Stimulated activated CD8-positive, alpha-beta memory T cell treated with anti-CD3 and anti-CD28 coated beads, Interleukin-2, amount 100 ng/mL, for 1 hour (primary cell): ENCODE measurements at places on chromosomes 11 and 22.

GRCh38 chr22:36586852-36587251, 57.9 kb upstream of the EIF3D start:
- DNase-seq = no peak

GRCh38 chr11:59413646-59414045, 12.6 kb downstream of the OR5A2 start:
- DNase-seq = no peak

- peak; percentile 70 for DNase-seq
These were observed at the start of gene PRR5 for GRCh38 chr22:44701824-44702478. Gene PRR5, plus strand, starts transcription at chr22:44702204. Its CDS starts 271 bp downstream, at chr22:44702475.

GRCh38 chr11:134228625-134229024, 4.2 kb downstream of the VPS26B start:
- no peak for DNase-seq

DNA sequence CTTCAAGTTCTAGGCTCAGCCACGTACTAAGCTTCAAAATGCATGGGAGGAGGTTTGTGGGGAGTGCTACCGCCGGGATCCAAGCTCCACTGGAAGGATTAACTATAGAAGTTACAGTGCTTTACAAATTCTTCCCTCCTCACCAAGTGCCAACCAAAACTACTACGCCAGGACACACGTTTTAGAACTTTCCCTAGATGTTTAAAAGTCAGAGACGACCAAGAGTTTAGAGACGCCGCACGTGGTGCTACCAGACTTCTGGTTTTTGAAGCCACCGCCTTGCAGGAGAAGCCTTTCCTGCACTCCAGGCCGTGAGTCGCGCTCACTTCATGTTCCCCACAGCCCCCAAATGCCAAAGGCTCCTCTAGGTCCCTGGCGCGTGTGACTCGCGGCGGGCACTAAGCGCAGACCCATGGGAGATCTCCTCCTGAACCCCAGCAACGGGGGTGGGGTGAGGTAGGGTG, 734 bp downstream of the SNU13 start:
- DNase-seq = no peak

- DNase-seq = no peak
These were observed 127.4 kb downstream of the WT1 start for GRCh38 chr11:32307913-32308312.

- no peak for DNase-seq
These were observed 498.7 kb downstream of the METTL15 start for GRCh38 chr11:28606930-28607329.

DNA sequence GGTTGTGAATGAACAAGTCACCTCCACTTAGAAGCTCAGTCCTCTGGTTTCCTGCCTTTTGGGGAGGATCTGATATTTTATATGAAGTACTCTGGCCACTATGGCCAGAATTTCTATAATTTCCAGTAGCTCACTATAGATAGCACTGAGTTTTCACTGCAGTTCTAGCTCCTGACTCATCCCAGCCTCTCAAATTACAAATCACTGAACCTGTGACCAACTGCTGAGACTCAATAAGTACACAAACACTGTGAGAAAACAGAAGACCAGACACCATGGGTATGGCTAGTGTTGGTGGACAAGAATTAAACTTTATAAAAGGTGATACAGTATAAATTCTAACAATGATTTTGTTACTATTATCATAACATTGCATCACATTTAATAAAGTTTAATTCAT, 47.1 kb upstream of the UCP3 start:
- DNase-seq = no peak

DNA sequence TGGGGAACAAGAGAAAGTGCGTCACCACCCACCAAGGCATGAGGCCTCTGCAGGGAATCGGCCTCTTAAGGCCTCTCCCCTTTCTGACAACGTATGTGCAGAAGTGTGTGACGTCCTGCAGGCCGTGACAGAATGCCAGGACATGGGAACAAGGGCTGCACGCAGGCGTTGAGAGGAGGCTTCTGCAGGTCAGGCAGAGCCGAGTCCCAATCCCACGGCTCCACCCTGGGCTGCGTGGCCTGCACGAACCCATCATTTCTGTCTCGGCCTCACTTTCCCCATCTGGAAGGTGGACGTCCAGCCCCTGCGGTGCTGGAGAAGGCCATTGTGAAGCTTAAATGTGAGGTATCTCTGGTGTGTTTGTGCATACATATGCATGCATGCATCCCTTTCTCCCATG, 61.8 kb downstream of the SHANK2 start:
- DNase-seq = no peak

DNA sequence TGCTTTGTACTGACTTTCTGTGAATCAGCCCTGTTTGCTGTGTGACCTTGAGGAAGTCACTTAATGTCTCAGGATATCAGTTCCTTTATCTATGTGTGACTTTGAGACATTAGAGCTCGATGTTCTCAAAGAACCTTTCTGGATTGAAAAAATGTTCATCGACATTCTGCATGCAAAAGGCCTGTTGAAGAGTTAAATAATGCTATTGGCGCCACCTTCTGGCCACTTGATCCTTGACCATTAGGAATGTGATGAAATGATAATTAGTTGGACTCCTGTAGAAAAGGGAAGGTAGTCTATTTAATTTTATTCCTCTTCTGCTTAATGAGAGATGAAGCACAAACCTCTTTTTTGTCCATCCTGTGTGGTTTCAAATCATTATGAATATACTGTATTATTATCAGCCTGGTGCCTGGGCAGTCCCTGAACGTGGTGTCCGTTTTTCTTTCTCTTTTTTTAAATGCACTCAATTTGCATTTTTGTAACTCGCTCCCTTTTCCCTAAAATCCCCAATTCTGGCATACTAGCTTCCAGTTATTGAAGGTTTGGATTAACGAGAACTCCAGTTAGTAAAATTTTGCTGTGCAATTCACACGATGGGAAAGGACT, 20.7 kb downstream of the ELF5 start:
- DNase-seq = no peak

DNA sequence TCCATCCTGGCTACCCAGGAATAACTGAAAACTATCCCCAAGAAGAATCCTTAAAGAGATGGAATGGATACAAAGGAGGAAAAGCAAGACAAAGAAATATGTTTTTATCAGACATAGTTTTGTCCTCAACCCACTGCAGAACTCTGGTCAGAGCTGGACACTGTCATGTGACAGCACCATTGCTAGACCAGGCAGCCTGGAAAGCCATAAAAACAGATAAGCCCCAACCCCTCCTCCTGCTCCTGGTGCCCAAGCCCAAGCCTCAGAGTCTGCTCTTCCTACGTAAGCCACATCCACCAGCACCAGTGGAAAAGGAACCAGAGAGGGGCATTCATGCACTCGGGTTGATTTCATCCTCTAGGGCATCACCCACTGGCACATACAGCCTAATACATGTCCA, 116.9 kb downstream of the TRIM29 start:
- DNase-seq = no peak

- DNase-seq = peak; percentile 69
These were observed 799 bp downstream of the CCDC88B start for GRCh38 chr11:64340671-64341335.

- DNase-seq = no peak
These were observed 113.4 kb upstream of the TEAD1 start for GRCh38 chr11:12560861-12561260.

GRCh38 chr11:3920148-3920852, 64.8 kb downstream of the STIM1 start:
- peak; percentile 56 for DNase-seq

DNA sequence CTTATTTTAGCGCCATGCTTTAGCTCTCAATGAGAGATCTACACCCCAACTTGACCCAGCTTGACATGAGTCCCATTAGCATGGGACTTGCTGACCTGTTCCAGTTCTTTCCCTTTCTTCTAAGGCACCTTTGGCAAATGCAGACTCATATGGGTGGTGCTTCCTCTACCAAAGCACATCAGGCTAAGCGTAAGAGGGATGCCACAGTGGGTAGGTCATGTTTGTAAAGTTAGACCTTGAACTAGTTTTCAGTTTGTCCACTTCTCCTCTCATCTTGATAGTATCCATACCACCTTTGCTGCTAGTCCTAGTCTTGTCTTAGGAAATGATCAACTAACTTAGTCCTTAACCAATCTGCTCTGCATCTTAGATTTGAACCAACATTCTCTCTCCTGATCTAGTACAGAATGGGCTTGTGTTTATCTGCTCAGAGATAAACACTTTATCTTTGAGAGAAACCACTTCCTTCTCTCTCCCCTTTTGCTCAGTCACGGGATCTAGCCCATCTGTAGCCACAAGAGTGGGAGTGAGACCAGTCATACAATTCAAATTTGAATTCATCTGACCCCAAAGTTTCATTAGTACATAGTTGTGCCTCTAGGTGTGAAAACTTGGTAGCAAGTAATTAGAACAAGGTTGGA, 72.1 kb upstream of the CD44 start:
- DNase-seq = no peak

- no peak for DNase-seq
These were observed 694.8 kb upstream of the CCDC179 start for GRCh38 chr11:23555085-23555484.

DNA sequence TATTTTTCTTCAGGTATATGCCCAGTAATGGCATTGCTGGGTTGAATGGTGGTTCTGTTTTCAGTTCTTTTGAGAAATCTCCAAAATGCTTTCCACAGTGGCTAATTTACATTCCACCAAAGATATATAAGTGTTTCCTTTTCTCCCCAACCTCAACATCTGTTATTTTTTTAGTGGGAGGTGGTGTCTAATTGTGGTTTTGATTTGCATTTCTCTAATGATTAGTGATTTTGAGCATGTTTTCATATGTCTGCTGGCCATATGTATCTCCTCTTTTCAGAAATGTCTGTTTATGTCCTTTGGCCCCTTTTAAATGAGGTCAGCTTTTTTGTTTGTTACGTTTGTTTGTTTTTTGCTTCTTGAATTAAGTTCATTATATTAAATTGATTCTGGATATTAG, 760.2 kb downstream of the KCNA4 start:
- no peak for DNase-seq

- DNase-seq = no peak
These were observed 207.6 kb downstream of the BRD1 start for GRCh38 chr22:49620003-49620556.

- no peak for DNase-seq
These were observed 44.8 kb upstream of the TUB start for GRCh38 chr11:8036002-8036802.

DNA sequence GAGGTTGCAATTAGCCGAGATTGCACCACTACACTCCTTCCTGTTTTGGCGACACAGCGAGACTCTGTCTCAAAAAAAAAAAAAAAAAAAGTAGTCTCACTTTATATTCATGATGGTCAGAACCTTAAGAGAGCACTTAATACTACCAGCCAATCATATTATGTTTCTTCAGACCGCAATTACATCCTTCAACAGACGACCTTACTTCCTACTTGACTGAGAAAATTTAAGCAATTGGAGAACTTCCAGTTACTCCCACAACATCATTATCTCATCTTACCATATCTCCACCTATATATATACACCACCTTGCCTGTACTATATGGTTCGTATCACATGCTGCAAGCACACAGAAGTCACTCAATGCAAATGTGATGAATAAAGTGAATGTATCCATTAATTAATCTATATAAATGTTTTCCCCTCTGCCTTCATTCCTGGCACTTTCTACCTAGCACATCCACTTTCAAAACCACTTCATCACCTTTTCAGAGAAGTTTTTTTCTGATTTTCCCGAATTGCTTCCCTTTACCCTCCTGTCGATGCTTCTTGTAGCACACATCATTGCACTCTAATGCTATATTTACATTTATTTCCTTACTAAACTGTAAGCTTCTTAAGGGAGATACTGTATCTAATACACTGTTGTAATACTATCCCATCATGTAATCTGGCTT, 13.8 kb downstream of the ATP5MG start:
- no peak for DNase-seq

GRCh38 chr11:45736424-45736823, 68.5 kb upstream of the SLC35C1 start:
- no peak for DNase-seq

DNA sequence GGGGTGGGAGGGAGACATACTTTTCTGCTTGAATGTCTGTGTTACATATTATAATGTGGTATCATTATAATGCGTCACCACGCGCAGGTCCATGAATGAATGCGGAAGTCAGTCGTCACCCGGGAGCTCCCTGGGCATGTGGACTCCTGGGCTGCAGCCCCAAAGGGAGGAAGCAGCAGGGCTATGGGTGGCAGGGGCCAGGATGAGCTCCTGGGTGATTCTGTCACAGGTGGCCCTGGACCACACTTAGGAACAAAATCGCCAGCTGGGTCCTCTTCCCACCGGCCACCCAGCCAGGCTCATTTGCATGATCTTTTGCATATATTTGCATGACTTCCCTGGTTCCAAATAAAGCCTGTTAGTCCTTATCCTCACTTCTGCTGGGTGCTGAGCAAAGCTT, 51.2 kb downstream of the KCNJ4 start:
- no peak for DNase-seq

DNA sequence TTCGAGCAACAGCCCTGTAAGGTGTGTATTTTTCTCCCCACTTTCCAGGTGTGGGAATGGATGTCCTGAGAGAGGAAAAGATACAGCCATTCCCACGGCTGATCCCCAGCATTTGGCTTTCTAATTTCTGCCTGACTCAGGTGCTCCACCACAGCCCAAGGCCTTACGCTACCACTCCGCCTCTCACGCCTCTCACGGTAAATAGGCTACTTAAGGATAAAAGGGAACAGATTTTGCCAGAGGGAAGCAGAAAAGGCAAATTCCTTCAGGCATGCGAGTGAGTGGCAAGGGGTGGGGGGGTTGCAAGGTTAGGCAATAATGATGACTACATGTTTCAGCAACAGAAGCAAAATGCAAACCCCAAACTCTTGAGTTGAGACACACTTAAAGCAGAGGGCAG, 9.2 kb downstream of the PVALB start:
- no peak for DNase-seq

DNA sequence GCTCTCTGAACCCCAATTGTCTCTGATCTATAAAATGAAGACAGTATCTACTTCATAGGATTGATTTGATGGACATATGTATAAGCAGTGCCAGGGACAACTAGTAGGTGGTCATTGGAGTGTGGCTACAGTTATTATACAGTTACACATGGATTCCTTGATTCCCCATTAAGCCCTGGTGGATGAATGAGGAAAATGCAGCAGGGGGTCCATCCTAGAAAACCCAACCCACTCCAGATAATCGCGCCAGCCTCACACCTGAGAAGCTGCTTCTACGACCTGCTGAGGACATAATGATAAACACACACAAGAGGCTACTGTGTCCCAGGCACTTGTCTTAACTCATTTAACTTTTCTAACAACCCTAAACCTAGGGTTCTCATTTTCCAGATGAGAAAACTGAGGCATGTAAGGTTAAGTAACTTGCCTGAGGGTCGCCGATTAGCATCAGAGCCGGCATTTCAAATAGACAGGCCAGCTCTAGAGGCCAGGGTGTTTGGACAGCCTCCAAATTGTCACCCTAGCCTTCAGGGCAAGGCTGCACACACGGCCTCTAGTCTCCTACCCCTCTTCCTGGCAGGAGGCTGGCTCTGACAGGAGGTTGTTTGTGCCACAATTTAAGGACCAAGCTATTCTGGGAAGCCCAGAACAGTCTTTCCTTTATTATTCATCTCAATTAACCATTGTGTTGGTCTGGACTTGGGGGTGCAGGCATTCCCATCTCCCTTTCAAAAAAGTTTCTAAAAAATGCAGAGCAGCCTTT, 3.8 kb upstream of the C11orf91 start:
- DNase-seq = no peak
